MV-4-11 (cell line): ENCODE measurements at places on chromosomes 3 and 15.

DNA sequence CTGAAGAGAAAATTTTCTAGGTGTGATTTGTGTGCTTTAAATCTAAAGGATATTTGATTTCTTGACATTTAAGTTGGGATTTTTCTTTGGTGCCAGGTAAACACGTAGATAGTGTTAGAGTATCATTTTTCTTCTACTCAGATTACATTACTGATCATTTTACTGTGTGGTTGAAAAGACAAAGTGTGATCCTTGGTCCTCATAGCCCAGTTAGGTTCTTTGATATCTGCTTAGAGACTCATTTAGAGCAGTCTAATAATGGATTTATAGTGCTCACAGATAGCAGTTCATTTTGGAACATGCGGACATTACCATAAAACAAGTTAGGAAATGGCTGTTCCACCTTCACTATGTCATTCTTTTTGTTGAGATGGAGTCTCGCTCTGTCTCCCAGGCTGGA lies 12.4 kb downstream of the ARL8B start:
- DNase-seq, result no peak

DNA sequence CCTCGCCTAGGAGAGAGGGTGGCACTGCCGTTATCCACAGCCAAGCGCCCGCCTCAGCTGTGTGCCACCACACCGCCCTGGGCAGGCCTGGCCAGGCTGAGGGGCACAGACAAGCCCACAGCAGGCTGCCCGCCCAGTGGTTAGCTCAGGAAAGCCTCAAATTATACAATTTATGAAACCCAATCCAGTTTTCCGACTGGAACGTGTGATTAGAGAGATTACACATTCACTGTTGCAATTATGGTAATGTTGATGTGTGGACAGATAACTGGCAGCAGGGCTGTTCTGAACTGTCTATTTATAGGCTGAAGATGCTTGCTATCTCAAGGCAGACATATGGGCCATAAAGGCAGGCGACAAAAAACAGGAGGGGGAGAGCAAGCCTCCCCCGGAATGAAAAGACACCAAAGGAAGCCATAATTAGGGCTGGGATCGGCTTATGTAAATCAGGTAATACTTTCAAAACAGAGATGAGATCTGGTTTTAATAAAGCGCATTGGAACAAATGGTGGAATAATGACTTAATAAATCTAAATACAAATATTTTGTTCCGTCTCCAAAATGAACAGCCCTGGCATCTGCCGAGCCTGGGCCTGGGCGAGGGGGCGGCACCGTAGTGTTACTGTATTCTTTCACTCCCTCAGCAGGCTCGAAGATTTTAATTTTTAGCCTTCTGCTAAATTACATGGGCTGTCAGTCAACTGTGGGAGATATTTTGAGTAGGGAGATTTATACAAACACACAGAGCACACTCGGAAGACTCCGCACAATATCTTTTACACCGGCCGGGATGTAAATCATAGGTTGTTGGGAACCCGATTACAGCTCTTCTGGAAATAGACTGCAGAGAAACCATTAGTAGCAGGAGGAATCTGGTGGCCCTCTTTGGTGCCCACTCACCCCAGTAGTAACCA lies 103.1 kb upstream of the TLE3 start:
- peak; percentile 7 for DNase-seq

DNA sequence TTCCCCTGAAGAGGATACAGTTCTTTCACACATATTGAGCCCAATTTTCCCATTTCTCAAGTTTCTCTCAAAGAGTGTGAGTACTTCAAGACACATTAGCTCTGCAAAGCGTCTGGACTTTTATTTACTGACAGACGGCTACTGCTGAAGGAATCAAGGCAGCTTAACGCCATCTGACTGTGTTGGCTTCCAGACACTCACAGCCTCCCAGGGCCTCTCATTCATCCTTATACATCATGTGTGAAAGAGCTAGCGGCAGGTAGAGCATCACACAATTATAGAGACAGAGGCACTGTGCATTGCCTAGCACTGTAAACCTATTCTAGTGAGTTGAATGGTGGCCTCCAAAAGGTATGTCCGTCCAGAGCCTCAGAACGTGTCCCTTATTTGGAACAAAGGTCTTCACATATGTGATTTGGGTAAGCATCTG lies 284.1 kb upstream of the STT3B start:
- no peak for DNase-seq

GRCh38 chr3:71064291-71064955 lies 519.1 kb downstream of the FOXP1 start:
- no peak for DNase-seq

- no peak for DNase-seq
These were observed 43.4 kb downstream of the DCP1A start for GRCh38 chr3:53303957-53304356.

DNA sequence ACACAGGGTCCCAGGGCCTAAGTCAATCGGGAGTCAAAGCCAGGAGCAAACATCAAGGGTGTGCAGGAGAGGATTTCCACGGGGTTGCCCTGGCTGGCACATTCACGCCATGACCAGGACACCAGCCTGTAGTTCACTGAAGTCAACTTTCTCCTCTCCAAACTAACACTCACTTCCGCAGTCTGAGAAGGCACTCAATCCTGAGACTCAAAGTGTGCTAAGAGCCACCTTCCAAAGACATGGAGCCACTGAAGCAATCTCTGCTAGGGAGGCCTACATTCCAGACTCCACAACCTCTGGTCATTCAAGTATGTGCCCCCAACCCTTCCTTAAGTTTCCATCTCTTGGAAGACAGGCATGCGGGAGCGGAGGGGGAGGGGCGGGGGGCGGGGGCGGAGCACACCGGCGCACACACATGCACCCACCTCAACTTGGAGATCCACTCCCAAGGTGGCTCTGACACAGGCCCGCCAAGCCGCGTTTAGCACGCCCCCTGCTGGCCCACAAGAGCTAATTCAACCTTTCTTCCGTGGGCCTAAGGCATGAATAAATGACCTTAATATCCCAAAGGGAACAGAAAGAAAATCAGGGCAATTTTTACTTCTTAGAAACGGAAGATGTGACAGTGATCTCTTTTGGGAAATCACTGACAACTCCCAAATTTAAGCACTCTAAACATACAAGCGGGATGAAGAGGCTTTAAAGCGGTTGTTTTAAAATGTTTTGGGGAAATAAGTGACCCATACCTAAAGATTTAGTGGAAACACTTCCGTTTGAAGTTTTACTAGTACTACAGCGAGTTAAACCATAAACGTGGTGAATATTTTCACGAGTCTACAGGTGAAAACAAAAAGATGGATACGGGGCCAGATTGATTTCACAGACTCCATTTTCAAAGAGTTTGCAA lies 162.5 kb upstream of the CHRNA7 start:
- DNase-seq, result peak; percentile 40

DNA sequence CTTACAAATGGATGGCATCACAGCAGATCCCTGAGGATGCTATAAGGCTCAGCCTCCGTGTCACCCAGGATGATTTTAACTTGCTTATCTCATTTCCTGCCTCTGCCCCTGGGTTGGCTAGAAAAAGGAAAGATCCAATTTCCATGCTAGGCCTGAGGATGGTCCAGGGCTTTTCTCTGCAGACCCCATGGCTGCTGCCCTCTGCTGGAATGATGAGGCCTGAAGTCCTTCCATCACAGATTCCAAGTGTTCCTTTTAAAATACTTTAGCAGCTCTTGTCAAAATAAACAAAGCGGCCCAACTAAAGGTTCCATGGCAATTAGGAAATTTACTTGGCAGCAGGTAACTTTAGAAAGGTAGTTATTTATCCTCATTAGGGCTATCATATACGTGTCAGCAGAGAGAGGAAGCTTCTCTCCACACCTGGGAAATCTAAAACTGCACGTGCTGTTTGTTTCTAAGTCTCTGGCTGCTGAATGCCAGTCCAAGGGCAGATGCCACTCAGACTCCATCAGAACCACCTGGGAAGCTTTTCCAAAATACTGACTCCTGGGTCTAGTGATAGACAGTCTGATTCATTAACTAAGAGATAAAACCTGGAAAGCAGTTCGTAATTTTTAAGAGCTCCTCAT lies 401.9 kb upstream of the IL12A start:
- DNase-seq, result no peak

- peak; percentile 100 for DNase-seq
These were observed 22.9 kb downstream of the FYCO1 start for GRCh38 chr3:45972534-45973402.

DNA sequence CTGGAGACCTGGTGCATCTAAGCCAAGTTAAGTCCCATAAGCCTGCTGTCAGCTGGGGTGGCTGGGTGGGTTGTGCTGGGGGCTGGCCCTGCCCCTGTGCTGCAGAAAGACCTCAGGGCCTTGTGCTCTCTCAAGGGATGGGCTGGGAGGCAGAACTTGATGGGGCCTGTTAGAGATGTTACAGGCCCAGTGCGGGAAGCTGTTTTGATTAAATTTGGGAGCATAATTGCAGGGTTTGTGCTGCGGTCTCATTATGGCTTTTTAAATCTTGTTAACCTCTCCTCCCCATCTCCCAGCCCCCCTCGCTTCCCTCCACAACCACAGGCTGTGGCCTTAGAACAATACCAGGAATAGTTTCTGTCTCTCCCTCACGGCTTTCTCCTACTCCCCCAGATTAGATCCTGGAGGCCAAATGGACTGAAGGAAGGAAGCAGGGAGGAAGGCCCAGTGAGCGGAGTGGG lies 87.6 kb upstream of the TLE3 start:
- DNase-seq, result no peak

DNA sequence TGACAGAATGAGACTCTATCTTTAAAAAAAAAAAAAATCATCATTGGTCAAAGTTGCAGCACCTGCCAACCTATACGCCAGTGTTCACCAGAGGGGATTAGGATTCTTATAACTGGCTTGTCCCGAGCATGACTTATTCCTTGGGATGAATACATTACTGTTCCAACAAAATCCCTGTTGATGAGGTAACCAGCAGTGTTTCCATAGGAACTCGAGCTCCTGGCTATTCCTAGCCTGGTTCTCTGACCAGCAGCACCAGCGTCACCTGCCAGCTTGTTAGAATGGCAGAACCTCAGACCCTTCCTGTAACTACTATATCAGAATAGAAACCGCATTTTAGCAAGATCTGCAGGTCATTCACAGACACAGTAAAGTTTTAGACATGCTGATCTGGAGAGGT lies 364.4 kb downstream of the PTPRG start:
- no peak for DNase-seq

GRCh38 chr3:62676689-62677271 lies 198.4 kb downstream of the CADPS start:
- DNase-seq, result no peak

- DNase-seq, result no peak
These were observed 171.9 kb downstream of the ERC2 start for GRCh38 chr3:56296361-56296760.

- no peak for DNase-seq
These were observed 12.9 kb downstream of the SLC25A20 start for GRCh38 chr3:48885753-48886152.

- DNase-seq, result no peak
These were observed 84.1 kb downstream of the TP63 start for GRCh38 chr3:189714991-189715961.

DNA sequence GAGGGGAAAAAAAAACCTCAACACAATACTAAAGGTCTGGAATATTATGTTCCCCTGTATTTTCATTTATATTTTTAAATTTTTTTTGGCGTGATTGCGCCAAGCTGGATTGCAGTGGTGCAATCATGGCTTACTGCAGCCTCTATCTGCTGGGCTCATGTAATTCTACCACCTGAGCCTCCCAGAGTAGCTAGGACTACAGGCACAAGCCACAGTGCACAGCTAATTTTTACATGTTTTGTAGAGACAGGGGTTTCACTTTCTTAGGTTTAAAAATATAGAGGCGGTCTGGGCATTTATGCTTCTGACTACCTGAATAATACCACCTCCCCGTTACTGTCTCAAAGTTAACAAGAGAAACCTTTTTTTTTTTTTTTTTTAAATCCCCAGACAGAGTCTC lies 51.1 kb upstream of the MAP4 start:
- no peak for DNase-seq

GRCh38 chr3:39990532-39990931 lies 181.1 kb downstream of the MYRIP start:
- peak; percentile 28 for DNase-seq

- no peak for DNase-seq
These were observed 50.7 kb downstream of the ST6GAL1 start for GRCh38 chr3:186980989-186981388.

DNA sequence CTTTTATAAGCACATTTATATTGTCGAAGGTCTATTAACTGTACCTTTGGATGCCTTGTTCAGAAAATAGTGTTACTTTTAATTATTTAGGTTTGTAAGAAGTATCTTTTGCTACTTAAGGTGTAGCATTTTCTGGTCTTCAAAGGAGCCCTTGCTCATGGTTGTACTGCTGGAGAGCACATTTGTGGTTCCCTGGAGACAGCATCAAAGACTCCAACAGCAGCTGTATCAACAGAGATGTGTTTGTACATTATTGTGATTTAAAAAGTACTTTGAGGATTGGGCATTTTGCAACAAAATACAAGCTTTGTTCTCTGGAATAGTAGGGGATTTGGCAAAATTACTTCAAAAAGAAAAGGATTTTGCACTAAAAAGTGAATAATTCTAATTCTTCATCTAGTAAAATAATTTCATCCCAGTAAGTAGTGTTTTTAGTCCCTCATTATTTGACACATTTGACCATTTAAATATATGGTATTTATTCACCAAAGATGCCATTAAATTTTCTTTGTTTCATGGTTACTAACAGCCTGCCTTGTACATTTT lies 16.5 kb downstream of the TBC1D23 start:
- DNase-seq, result no peak

DNA sequence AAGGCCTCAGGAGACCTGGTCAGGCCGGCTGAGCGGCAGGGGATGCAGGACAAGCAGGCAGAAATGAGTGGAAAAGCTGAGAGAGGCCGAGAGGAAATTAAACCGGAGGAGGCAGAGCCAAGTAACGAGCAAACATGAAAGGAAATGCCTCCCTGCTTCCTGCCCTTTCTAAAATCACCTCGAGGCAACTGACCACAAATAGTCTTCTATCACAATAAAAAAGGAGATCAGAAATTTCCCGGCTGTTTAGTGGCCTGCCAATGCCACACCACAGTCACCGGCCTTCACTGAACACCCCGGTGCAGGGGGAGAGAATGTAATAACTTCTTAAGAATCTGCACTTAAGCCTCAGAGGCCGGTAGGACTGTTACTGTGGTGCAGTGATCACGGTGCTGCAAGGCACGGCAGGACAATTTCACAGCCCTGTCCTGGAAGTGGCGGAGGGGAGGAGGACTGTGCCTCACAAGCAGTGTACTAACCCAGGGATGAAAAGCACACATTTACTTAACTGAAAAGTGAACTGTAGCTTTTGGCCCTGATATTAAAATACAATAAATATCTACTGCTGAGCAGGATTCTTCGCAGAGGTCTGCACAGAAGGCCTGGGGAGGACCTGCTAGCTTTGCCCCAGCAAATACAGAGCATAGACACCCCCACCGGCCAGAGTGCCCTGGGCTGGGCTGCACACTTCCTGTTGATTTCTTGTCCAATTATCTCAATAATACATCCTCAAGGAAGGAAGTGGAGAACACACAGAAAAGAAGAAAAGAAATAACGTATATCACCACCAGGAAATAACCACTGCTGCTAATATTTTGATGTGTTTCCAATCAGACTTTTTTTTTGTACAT lies 183.5 kb upstream of the NSMCE3 start:
- DNase-seq, result no peak
